Epithelial cell of umbilical artery (primary cell): ENCODE measurements at places on chromosomes 6 and 20. TPM values are rescaled to one million over a fixed set of nuclear protein-coding genes. Genes with fewer than 3 reads are reported as not detected.

The SNAP91 gene
- not detected in 2 replicates for total RNA-seq

The CAP2 gene
- 1.6 and 5.6 TPM in 2 replicates for total RNA-seq

The WFDC2 gene
- total RNA-seq = not detected in 2 replicates

The HLA-DQB1 gene
- not detected in 2 replicates for total RNA-seq

The TINAG gene
- total RNA-seq = 0.32 TPM in 1 of 2 replicates, not detected in the other

The TTLL9 gene
- total RNA-seq = not detected in 2 replicates

The PNPLA1 gene
- not detected in 2 replicates for total RNA-seq

The SOX4 gene
- 42.9 and 65.6 TPM in 2 replicates for total RNA-seq

The PHACTR3 gene
- not detected in 2 replicates for total RNA-seq

The MCM3 gene
- 80.6 and 109 TPM in 2 replicates for total RNA-seq

The TTBK1 gene
- under 0.01 and 0.15 TPM in 2 replicates for total RNA-seq
